Chondrocyte (in vitro differentiated cells): ENCODE measurements at places on chromosomes 1 and 21. TPM values are rescaled to one million over a fixed set of nuclear protein-coding genes. Genes with fewer than 3 reads are reported as not detected.

The RYR2 gene
- 0.02 to 0.15 TPM (median 0.12 TPM) in 3 replicates for total RNA-seq

The CD1C gene
- not detected in 3 replicates for total RNA-seq

The TIAM1 gene
- total RNA-seq, result 6.6 to 8.2 TPM (median 7.7 TPM) in 3 replicates

The COL8A2 gene
- total RNA-seq, result 10.8 to 18.1 TPM (median 17.4 TPM) in 3 replicates

The LIN28A gene
- total RNA-seq, result not detected in 3 replicates

The RHCE gene
- 1.0 to 1.7 TPM (median 1.0 TPM) in 3 replicates for total RNA-seq

The MPL gene
- not detected in 3 replicates for total RNA-seq

The PGBD5 gene
- total RNA-seq, result 1.5 to 5.4 TPM (median 1.8 TPM) in 3 replicates

The CFAP107 gene
- not detected in 3 replicates for total RNA-seq

The LRRC39 gene
- total RNA-seq, result 1.00 to 1.3 TPM in 2 of 3 replicates, not detected in the other

The ZRANB2 gene
- 60.6 to 110 TPM (median 60.7 TPM) in 3 replicates for total RNA-seq

The NTNG1 gene
- not detected in 3 replicates for total RNA-seq

The LAPTM5 gene
- 0.15 to 0.17 TPM in 2 of 3 replicates, not detected in the other for total RNA-seq

The RPE65 gene
- not detected in 3 replicates for total RNA-seq

The LIX1L gene
- total RNA-seq, result 50.3 to 57.1 TPM (median 53.0 TPM) in 3 replicates

The SPATC1L gene
- total RNA-seq, result 14.0 to 18.5 TPM (median 14.1 TPM) in 3 replicates

The DMRTA2 gene
- total RNA-seq, result not detected in 3 replicates

The RNF186 gene
- not detected in 3 replicates for total RNA-seq

The CHIA gene
- total RNA-seq, result not detected in 3 replicates

The RGS18 gene
- not detected in 3 replicates for total RNA-seq

The SHE gene
- 0.10 to 0.20 TPM in 2 of 3 replicates, not detected in the other for total RNA-seq

The FOXO6 gene
- 1.1 to 3.2 TPM (median 1.7 TPM) in 3 replicates for total RNA-seq

The HUNK gene
- total RNA-seq, result 0.92 to 1.7 TPM (median 1.6 TPM) in 3 replicates

The TSNAX gene
- 32.3 to 40.5 TPM (median 36.8 TPM) in 3 replicates for total RNA-seq
